Stimulated activated naive CD4-positive, alpha-beta T cell treated with Interleukin-2 at 50 U/mL for 16 hours (primary cell): ENCODE measurements at places on chromosomes 2 and 18.
A peak's percentile ranks its signal among the peaks of the same experiment; 100 is the strongest.

DNA sequence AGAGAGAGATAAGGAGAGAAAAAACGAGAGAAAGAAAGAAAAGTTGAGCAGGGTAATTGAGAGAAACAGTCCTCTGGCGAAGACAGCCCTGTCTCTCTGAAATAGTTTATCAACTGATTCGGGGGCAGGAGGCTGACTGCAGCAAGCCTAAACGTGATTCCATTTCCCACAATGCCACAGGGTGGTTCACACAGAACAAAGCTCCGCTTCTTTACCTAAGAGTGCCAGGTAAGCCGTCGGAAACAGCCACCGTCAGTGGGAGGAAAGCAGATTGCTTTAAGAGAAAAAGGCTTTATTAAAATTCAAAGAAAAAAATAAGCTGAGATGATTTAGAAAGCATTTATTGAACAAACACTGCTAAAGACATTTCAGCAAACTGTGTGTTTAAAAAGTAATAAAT lies 271.4 kb upstream of the POU3F3 start:
- DNase-seq, result no peak

- DNase-seq, result peak; percentile 61
These were observed 8.4 kb upstream of the MGAT5 start for GRCh38 chr2:134245340-134245984.

GRCh38 chr18:69631281-69631680 lies 230.6 kb downstream of the DOK6 start:
- DNase-seq, result no peak

GRCh38 chr2:134103196-134103595 lies 150.7 kb upstream of the MGAT5 start:
- no peak for DNase-seq

DNA sequence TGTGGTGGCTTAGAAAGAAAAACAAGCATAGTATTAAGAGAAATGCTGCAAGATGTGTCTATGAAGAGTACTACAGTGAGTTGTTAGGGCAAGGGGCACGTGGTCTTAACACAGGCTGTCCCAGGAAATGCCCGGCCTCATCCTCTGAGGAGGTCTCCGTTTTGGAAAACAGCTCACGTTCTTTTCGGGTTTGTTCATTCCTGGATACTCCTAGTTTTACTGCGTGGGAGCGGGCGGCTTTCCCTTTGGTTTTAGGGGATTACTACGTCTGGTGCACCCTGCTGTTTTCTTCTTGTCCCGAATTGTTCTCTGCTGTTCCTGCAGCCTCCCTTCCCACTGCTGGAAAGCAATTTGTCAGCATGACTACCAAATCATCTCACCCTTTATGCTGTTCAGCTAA lies 55.5 kb upstream of the RAB6D start:
- no peak for DNase-seq

- no peak for DNase-seq
These were observed 441.0 kb upstream of the MAP2 start for GRCh38 chr2:208982831-208983230.

DNA sequence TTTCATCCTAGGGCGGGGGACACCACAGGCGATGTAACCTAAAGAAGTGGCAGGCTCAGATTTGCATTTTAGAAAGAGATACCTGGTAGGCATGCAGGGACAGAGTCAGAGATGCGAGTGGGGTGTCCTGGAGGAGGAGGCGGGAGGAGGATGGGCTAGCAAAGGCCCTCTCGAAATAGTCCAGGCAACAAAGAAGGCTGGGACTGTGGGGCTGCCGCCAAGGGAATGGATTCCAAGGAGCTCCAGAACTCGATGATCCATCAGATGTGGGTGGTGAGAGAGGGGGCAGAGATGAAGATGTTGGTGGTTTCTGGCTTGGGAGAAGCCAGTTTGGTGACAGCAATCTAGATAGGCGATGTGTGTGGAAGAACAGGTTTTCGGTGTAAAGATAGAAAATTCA lies 12.5 kb upstream of the INPP5D start:
- DNase-seq, result no peak

DNA sequence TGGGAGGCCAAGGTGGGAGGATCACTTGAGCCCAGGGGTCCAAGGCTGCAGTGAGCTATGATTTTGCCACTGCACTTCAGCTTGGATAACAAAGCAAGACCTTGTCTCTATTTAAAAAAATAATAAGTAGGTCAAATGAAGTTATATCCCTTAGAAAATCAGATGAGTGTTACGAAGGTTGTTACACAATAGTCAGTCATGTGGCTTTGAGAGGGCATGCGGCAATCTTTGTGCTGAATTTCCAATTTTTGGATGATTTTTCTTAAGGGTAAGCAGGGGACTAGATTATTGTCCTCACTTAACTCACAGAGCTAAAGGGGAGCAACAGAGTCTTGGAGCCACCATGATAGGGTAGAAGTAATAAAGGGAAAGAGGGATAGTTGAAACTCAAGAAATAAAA lies 71.8 kb downstream of the B3GNT2 start:
- no peak for DNase-seq

- no peak for DNase-seq
These were observed 77.1 kb upstream of the B3GNT7 start for GRCh38 chr2:231318436-231318835.

DNA sequence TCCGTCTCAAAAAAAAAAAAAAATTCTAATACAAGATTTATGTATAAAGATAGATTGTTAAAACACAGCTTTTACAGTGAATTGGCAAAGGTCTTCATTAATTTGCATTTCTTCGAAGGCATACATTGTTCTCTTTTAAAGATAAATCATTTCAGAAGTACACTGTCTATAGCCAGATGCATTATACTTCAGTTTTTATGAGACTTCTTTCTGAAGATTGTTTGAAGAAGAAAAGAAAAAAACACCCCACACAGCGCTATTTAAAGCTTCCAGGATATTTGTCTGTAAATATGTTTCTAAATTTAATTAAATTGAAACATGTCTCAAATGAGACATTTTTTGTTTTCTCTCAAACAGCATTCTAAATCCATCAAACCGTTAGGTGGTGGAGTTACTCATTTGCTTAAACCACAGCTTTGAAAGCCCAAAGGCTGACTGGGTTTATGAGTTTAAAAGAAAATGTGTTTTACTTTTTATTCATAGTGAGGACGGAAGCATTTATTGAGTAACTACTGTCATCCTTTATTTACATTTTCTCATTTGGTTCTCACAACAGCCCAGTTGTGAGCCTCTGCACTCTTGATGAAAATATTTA lies 42.4 kb upstream of the C1GALT1C1L start:
- DNase-seq, result no peak

GRCh38 chr2:197669077-197669476 lies 6.3 kb downstream of the RFTN2 start:
- DNase-seq, result no peak

GRCh38 chr2:174605687-174606086 lies 8.1 kb upstream of the WIPF1 start:
- DNase-seq, result no peak
